ENCODE measurements at places on chromosomes 6 and 20.

GRCh38 chr20:51372176-51372803, 170.2 kb downstream of the NFATC2 start:
- DNase-seq, result peak; percentile 35

DNA sequence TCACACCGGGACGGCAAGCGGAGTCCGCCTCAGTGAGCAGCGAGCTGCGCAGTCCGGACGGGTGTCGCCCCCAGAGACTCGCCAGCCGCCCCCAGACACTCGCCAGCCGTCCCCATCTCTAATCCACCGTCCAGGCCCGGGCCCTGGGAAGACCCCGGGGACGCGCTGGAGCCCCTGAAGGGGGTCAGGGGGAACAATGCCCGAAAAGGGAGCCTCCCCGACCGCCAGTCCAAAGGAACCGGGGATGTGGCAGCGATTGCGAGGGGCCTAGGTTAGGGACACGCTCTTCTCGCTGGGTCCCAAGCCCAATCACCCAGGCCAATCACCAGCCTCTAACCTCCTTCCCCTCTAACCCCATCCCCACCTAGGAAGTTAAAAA, 33.1 kb downstream of the TFAP2A start:
- no peak for DNase-seq

GRCh38 chr6:72316675-72317380, 305.0 kb upstream of the KCNQ5 start:
- no peak for DNase-seq

DNA sequence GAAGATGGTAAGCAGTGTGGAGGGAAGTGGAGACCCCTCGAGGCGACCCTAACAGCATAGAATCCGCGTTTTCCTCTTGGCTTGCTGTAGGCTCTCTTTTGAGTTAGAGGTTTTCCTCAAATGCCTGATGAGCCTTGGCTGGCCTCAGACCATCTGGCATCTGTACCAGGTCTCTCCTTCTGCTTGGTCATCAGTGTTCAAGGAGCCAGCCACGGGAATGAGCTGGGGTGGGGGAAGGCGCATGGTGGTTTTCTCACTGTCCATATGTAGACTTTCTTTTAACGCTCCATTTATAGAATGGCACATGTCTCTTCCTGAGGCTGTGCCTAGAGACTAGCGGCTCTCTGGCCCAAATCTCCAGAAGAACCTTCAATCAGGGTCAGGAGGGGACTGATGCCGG, 8.1 kb upstream of the GUCA1A start:
- DNase-seq, result no peak

- DNase-seq, result no peak
Measured at GRCh38 chr20:14716351-14716801, 379.0 kb upstream of the FLRT3 start.

- DNase-seq, result no peak
Measured at GRCh38 chr20:39943336-39943735, 745.7 kb downstream of the MAFB start.

DNA sequence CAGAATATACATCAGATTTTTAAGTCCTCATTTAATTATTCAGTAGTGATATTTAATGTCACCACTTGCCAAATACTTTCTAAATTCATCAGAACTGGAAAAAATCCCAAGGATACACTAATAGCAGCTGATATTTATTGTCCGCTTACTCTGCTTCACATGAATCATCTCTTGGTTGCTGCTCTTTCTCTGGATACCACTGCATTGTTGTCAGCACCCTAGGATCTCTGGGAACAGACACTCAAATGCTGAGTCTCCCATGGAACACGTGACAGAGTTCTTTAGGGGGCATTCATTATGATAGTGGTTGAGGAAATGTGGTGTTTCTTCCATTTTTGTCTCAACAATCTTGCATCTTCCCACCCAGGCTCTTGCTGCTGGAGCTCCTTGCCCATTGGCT, 318.0 kb downstream of the RFPL4B start:
- no peak for DNase-seq

- DNase-seq, result peak; percentile 42
Measured at GRCh38 chr20:30611239-30611984, 646.1 kb upstream of the DEFB115 start.

DNA sequence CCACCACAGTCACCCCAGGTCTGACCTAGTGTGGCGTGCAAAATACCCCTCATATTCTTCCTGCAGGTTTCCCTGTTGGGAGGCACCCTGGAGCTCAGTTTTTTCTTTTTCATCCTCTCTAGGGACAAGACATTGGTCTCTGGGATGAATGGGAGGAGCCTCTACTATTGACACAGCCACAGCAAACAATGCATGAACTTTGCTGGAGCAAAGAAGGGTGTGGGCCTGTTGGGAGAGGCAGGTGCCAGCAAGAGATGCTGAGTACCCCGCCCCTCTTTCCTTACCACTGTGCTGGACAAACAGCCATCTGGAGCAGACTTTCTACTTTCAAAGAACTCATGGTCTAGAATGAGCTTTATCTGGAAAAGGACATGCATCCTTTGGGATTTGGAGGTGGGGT, 10.1 kb downstream of the TGM3 start:
- DNase-seq, result no peak

DNA sequence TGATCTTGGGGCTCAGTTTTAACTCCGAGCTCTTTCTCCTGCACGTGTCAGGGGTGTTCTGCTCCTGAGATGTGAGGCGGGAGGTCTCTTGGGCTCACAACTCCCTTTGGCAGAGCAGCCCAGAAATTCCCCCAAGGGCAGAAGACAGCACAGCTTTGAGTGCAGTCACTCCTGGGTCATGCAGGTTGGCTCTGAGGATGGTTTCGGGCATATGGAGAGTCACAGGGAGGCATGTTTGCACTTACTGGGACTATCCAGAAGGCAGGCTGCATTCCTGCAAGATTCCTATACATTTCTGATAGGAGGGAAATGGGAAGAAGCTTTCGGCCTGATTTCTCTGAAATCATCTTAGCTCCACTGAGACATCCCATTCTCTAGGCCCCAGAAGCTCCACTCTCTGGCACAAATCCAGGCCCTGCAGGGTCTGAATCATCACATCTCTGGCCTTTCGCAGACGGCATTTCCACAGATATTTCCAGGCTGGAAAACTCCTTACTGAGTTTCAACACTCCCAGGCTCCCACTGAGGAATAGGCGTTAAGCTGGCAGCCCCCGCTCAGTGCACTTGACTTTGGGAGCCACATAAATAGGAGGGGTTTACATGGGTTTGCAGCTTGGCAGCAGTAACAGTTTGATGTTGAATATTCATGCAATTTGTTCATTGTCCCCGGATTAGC, 39.7 kb downstream of the AGPAT4 start:
- DNase-seq, result no peak

DNA sequence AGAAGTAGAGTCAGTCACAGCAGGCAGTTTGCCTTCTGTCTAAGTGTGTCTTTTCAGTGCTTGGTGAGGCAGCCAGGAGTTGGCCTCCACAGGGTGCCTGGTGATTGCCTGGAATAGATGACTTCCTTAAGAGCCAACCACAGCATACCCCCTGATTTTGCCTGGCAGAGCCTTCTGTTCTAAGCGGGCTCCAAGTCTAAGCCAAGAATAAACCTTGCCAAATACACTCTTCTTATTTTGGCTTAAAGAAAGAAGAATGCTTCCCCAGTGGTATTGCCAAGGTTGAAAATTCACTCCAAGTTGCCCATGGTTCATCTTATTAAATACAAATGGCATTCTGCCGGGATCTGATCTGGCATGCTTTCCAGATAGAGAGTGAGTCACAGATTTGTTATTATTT, 1424.8 kb upstream of the EYS start:
- DNase-seq, result no peak

GRCh38 chr6:159099276-159099675, 54.5 kb upstream of the TAGAP start:
- DNase-seq, result no peak

DNA sequence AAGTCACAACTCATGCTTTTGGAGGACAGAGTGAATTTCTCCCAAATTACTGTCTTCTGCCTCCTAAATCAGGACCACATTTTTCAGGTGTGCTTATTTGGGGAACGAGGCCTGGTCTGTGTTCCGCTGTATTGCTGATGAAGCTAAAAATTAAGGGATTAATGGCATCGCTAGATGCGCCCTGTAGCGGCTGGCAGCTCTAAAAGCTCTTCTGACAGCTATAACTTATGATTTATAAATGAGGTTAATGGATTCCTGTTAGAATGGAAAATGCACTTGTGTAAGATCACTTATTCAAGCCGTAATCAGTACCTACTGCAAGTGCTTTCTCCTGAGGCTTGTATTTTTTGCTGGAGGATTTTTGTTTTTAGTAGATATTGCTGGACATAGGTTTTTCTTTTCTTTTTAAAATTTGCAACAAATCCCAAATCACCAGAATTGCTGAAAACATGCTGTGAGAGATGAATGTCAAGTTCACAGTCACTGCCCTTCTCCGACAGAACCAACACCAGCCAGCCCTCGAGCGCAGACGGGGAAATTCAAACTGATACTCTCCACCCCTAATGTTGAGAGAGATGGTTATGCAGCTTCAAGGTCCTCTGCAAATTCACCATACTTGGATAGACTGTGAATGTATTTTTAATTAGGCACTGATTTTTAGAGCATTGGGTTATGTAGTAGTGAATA, 49.1 kb downstream of the AKAP12 start:
- no peak for DNase-seq

GRCh38 chr6:32989368-32989767, 20.0 kb downstream of the HLA-DOA start:
- no peak for DNase-seq

DNA sequence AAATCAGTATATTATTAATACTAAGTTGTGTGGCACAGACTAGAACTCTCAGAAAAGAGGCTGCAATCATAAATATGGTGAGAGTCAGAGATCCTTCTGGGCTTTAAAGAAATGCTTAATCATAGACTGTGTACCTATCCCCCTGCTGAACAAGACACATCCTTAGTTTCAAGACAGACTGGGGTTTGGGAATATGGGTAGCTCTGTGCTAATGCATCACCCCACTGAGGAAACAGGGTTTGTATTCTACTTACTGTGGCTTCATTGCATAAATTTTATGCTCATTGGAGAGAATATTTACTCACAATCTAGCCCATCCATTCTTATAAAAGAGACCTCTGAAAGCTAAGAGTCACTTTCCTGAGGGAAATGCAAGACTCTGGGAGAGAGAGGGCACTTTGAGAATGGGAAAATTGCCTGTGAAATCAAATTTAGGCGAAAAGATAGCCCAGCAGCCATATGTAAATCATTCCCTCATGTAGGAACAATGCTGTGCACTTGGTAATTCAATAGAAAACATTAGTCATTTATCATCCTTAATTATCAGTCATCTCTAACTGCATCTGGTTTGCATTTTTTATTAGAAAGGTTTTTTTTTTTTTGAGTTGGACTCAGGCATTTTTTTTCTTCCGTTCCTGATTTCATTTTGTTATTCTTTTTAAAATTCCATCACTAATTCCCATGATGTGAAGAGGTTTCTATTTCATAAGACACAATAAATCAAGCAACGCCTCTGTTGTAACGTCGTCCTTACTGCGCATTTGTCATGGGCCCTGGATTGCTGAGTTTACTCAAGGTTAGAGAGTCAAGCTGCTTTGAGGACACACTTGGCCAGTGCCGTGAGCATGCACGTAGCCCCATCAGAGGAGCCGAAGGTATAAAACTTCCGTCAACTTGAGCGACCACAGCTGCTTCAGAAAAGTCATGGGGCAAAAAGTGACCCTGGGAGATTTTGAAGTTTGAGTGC, 91.8 kb downstream of the TRMT11 start:
- DNase-seq, result no peak

- DNase-seq, result no peak
Measured at GRCh38 chr6:151351731-151352130, 39.6 kb downstream of the ZBTB2 start.

DNA sequence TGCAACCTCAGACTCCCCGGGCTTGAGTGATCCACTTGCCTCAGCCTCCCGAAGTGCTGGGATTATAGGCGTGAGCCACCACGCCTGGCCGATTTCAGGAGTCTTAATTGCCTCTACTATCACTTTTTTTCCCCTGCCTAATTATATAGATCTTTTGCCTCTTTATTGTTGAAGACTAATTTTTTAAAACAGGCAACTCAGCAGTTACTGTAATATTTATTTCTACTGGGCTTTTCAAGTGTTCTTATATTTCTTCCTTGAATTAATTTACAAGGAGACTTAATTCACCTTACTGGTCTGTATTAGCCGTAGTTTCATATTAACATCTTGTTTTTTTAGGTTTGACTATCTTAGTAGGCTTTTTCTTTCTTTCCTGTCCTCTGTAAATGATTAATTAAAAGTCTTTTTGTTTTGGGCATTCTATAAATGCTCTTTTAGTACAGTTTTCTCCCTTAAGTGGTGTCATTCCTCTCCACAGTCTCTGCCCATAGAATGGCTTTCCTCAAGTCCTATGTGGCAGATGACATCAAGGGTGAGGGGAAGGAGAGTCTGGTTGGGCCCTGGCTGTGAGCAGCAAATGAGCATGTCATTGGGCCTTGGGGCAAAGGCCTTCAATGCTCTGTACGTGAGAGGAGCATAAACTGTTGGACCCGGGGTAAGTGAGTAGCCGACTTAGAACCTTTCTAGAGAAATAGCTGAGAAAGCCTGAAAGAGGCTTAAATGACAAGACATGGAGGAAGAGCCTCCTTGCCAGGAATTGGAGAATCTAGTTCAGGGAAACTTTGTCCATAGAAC, 36.0 kb downstream of the ANKS1A start:
- DNase-seq, result no peak

DNA sequence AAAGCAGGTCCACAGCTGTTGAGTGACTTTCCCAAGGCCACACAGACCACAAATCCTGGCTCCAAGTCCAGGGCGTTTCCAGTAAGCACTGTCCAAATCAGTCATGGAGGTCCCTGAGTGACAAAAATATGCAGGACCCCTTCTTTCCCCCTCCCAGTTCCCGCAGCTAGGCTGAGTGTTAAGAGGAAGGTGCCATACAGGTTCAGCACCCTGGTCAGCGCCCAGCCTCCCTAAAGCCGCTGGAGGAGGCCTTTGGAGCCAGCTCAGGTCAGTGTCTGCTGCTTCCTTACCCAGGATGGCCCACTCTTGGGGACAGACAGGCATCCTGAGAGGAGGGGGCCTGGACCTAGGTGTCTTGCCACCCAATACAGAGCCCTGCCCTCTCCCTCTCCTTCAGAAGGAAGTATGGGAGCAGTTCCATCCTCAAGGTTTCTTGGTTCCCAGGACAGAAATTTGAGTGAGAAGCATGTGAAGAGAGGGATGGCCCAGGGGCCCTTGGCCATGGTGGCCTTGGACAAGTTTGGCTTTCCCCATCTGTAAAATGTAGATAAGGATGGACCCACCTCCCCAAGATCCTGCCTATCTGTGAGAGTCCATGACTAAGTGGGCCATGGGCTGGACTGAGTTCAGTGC, 13.2 kb downstream of the TMEM74B start:
- DNase-seq, result no peak

GRCh38 chr6:118546880-118547218, 1.2 kb upstream of the PLN start:
- DNase-seq, result no peak

DNA sequence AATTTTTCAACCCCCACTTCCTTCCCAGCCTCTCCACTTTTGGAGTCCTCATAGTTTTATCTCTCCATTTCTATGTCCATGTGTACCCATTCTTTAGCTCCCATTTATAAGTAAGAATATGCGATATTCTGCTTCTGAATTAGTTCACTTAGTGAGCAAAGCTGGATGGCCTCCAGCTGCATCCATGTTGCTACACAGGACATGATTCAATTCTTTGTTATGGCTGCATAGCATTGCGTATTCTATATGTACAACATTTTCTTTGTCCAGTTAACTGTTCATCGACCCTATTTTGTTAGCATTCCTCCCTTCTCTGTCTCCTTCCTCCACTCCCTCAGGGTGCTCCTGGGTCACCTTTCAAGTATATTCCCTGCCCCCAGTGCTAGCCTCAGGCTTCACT, 210.0 kb upstream of the SSTR4 start:
- DNase-seq, result no peak
